ENCODE measurements at places on chromosomes 12 and 14.

DNA sequence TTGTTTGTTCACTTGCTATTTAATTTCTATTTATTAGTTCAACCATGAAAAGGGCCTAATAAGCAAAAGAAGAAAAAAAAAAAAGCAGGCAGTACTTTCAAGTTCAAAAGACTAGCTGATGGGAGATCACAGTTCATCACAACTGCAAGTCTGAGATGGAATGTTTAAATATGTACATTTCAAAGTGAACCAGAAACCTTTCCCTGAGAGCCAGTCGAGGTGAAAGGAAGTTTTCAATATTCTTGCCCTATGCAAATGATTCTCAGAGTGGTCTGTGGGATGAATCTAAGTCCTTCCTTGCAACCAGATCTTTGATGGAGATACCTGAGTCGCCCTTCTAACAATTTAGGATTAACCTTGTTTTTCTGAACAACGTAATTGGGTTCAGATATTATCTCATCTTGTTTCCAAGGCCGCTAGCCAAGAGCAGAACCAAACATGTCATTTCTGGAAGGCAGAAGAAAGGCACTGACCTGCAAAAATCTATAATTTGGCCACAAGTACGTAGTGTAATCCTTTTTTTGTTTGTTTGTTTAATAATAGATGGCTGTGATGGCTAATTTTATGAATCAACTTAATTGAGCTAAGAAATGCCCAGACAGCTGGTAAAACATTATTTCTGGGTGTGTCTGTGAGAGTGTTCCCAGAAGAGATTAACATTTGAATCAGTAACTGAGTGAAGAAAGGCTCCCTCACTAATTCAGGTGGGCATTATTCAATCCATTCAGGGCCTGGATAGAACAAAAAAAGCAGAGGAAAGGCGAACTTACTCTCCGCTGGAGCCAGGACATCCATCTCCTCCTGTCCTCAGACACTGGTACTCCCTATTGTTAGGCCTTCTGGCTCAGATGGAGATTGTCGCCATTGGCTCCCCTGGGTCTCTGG is 171.1 kb upstream of the TMPO start:
- DNase-seq = no peak

DNA sequence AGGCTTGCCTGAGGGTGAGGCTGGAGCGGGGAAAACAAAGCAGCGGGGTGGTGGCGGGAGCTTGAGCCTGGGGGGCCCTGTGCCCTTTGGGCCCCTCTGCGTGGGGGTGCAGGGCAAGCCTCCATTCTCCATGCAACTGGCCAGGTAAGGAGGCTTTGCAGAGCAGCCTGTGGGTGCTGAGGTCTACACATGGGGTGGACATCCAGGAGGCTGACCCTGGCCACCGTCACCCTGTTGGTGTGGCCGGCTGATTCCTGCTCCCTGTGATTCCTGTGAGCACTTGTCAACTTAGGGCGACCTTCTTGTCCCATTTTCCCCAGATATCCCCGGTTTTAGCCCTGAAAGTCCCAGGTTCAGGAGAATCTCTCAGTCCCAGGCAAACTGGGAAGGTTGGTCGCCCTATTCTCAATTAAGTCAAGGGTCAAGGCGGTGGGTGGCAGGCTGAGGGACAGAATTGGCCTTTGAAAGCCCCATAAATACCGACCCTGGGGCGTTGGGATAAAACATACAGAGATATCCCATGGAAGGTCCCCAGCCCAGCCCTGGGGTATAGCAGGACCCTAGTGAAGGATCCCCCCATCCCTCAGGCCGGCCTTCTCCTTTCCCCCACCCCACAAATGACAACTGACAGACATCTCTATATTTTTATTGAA is 70.5 kb downstream of the PRIMA1 start:
- no peak for DNase-seq

DNA sequence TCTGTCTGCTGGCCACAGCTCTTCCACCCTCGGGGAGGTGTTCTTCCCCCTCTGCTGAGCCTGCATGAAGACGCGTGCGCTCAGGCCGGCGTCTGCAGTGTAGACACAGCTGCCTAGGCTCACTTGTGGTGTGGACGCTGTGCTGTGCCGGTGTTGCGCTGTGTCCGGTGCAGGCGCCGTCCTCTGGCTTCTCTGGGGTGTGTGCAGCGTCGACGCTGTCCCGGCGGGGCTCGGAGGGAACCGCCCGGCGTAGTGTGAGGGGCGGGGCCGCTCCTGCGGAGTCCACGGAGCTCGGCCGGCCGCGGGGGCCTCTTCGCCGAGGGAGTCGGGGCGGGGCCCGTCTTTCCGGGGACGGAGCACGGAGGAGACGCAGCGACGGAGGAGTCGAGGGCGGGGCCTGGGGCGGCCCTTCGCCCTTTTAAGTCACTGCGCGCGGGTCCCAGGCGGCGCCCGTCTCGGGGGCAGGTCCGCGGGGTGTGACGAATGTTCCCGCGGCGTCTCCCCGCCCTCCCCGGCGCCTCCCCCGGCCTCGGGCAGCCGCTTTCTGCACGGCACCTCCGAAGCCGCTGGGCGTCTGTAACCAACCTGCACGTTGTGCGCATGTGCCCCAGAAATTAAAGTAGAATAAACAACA is 45.2 kb downstream of the NOC4L start:
- peak; percentile 85 for DNase-seq

DNA sequence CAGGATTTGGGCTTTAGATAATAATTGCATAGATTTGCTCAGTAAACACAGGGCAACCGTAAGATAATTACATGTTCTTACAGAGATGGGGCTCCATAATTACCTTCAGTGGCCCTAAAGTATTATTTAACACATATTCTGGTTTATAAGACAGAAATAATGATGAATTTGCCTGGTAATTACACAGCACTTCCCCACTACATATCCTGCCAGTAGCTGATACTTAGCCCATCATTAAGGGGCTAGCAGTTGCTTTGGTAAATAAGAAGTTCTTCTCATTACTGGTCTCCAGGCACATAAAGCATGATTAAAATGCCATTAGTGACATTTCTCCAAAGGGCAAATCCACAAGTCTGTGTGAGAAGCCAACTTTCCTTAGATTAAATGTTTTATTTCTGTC is 158.7 kb downstream of the NUAK1 start:
- DNase-seq = no peak

DNA sequence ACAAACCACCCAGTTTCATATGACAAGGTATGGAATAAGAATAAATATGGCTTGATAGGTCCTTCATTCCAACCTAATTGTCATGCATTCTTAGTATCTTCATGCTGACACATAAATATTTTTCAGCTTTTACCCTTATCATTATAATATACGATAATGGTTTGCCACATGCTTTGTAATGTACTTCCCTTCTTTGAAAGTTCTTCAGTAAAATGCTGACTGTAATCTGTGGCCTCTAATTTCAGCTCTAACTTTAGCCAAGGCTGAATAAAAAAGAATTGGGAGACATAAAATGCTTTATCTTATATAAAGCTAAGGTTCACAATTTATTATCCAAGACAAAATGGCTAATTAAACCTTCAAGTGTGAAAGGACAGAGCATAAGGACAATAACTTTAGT is 2.6 kb upstream of the MAP4K5 start:
- no peak for DNase-seq

DNA sequence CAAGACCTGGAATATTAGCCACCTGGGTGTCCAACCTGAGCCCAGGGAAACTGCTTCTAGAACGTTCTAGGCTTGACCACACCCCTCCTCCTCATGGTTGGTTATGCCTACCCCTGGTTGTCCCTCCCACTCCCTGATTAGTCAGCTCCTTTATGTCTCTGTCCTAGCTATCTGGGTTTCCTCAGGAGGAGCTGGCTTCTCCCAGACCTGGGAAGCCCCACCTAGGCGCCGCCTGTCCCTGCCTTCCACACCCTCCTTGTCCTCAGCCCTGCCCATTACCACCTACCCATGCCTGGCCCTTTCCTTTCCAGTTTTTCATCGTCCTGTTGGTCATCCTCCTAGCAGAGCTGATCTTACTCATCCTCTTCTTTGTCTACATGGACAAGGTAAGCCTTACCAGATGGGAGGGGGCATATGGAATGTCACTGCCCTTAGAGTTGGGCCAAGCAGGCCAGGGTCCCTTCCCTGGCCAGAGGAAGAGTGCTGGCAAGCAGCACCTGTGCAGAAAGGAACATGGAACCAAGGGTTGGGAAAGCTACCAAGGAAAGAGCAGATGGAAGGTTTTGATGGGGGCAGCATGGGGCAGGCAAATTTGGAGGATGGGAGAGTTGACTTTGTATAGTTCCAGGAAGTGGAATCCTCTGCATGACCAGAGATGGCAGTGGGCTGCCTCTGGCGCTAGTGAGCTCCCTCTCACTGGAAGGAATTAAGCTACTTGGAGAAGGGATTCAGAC is 201.7 kb downstream of the TSPAN9 start:
- no peak for DNase-seq

DNA sequence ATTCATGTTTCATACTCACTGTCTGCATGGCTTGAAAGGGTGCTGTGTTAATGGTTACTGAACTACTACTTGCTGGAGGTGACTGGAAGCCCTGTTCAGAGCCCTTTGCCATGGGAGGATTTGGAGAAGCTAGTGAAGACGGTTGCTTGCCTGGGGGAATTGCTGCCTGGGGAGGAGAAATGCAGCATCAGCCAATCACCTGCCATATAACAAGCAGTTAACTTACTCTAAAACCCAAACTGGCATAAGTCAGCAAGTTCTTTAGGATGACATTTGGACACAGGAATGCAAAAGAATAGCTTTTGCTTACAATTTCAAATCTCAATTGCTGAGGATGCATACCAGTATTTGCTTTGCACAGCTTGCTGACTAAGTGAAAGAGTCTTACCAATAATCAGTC is 23.4 kb upstream of the IPO8 start:
- no peak for DNase-seq

GRCh38 chr14:94423453-94424056 is 29.0 kb downstream of the SERPINA11 start:
- peak; percentile 2 for DNase-seq

DNA sequence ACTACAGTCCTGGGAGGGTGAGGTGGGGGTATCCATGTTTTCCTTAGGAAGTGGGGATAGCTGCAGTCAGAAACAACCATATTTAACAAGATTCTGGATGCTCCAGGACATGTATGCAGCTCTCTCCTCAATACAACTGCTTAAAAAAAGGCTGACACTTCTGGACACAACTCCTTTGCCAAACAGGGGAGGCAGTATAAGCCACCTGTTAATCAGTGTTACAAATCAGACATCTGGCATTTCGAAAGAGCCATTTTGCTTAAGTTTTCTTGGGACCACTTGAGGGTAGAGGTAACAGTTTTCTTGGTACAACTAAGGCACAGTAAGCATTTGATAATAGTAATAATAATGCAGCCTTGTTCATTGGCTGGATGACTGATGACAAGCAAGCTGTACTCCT is 47.1 kb downstream of the RPGRIP1 start:
- DNase-seq = no peak

DNA sequence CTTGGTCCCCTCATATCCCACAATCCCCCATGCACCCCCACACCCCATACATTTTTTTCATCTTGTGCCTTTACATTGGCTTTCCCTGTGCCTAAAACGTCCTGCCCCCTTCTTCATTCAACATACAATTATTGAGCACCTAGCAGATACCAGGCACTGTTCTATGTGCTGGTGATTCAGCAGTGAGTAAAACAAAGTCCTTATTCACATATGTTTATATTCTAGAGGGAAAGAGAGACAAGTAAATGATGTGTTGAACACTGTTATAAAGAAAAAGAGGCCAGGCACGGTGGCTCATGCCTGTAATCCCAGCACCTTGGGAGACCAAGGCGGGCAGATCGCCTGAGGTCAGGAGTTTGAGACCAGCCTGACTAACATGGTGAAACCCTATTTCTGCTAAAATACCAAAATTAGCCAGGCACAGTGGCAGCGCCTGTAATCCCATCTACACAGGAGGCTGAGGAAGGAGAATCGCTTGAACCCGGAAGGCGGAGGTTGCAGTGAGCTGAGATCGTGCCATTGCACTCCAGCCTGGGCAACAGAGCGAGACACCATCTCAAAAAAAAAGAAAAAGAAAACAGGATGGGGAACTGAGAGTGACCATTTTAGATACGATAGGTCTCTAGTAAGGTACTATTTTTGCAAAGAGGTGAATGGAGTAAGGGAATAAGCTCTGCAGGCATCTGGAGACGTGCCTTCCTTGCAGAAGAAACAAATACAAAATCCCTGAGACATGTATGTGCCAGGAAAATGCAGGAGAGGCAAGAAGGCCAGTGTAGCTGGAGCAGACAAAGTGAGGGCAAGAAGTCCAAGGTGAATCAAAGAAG is 12.2 kb downstream of the SLC7A7 start:
- DNase-seq = no peak

DNA sequence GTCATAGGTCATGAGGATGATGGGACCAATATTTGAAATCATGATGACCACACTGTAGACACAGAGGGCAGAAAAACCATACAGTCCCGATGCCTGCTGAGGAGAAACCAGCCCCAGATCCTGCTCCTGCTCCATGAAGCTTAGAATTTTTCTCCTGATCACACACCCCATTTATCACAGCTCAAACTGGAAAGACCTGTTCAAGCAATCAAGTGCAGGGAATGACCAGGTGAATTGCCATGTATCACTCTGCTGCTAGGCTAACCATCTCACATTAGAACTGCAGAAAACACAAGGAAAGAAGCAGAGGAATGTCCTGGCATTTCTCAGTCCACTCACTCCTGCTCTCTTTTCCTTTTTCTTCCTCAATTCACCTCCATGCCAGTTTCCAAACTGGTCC is 18.1 kb downstream of the MANSC1 start:
- DNase-seq = no peak

All from stimulated activated CD4-positive, alpha-beta T cell treated with anti-CD3 and anti-CD28 coated beads, Interleukin-1b, Interleukin-23, amount 100 ng/mL, for 4 hours (primary cell).